ENCODE measurements at places on chromosomes 3 and 15.

- DNase-seq = no peak
These were observed 165.3 kb downstream of the AKAP13 start for GRCh38 chr15:85545752-85546151.

- peak; percentile 60 for DNase-seq
These were observed 16.2 kb downstream of the RFT1 start for GRCh38 chr3:53114011-53114400.

- DNase-seq = no peak
These were observed 325.1 kb downstream of the CACNA2D3 start for GRCh38 chr3:54447427-54447826.

- no peak for DNase-seq
These were observed 46.7 kb upstream of the OXTR start for GRCh38 chr3:8816106-8816505.

DNA sequence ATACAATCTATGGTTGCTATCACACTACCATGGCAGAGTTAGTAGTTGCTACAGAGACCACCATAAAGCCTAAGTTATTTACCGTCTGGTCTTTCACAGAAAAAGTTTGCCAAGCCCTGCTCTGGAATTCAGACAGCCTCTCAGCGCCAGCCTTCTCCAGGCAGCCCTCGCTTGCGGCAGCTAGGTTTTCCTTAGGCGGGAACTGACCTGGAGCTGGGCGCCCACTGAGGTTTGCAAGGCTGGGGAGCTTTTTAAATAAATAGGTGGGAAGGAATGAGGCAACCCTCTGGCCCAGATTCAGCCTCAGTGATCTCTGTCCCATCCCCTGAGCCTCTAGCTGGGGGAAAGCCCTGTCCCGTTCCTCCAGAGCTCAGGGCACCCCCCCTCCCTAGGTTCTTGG, 1.2 kb downstream of the CTSH start:
- no peak for DNase-seq

- peak; percentile 84 for DNase-seq
These were observed 16.0 kb upstream of the EID1 start for GRCh38 chr15:48861813-48862431.

GRCh38 chr3:140031170-140031569, 96.2 kb downstream of the CLSTN2 start:
- no peak for DNase-seq

GRCh38 chr3:150743508-150743907, 19.5 kb downstream of the SIAH2 start:
- DNase-seq = no peak

GRCh38 chr3:85482213-85482490, 523.4 kb downstream of the CADM2 start:
- no peak for DNase-seq

DNA sequence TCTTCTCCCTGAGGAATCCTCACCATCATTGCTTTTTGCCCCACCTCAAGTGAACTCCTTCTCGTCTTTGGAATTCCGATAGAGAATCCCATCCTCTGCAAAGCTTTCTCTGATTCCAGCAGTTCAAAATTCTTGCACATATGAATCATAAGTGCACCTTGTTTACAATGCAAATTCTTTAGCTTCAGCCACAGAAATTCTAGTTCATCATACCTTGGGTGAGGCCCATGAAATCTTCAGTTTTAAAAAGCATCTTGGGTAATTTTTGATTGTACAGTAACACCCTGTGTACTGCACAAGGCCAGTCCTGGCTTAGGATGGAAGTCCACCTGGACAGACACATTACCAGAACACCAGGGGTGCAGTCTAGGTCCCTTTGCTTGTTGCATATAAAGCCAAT, 30.8 kb downstream of the MDFIC2 start:
- no peak for DNase-seq

DNA sequence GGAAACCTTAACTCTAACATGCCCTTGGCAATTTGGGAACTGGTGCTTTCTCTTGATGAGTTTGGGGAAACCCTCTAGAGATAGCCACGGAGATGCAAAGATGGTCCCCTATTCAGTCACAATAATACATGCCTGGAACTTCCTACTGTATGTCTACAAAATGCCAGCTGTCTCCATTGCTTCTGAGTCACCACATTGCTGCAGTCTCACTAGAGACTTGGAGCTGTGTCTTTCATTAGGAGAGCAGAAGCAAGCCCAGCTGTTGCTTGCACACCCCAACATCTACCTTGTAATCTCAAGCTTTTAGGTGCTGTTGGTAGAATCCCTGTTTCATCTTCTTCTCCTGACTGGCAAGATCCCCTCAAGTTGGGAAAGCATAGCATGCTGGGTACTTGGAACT, 261.0 kb downstream of the ADAMTSL3 start:
- DNase-seq = no peak

GRCh38 chr3:14424711-14425580, 22.5 kb downstream of the SLC6A6 start:
- DNase-seq = no peak

Measured in fibroblast of the conjunctiva (primary cell).